ENCODE measurements at places on chromosomes 2 and 18. TPM values are rescaled to one million over a fixed set of nuclear protein-coding genes. Genes with fewer than 3 reads are reported as not detected.

DNA sequence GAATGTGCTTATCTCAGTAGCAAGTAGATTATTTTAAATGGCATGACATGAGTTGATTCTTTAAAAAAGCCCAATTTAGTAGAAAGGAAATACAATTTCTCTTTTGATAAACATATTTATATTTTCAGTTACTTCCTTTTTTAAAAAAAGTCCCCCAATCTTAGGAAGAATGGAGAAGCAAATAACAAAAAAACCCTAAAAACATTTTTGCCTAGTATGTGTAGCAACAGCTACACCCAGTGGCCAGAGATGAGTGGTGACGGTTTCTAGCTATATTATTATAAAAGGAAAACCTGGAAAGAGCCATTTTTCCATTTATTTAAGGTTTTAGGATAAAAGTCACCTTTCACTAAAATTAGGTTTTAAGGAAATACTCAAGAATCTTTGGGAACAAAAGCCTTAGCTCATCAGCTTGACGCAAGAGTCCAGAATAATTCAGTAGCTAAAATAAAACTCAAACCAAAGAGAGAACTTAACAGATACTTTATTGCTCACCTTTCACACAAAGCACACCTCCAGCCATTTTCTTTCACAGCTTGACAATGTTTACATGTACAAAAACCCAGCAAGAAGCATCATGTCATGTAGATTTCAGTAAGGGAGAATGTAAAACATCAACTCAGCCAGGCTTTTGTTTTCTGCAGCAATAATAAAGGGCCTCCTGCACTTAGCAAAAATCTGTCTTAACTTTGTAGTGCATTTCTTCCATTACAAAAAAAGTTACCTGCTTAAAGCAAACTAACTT is 15.7 kb downstream of the FAM98A start:
- no peak for DNase-seq

DNA sequence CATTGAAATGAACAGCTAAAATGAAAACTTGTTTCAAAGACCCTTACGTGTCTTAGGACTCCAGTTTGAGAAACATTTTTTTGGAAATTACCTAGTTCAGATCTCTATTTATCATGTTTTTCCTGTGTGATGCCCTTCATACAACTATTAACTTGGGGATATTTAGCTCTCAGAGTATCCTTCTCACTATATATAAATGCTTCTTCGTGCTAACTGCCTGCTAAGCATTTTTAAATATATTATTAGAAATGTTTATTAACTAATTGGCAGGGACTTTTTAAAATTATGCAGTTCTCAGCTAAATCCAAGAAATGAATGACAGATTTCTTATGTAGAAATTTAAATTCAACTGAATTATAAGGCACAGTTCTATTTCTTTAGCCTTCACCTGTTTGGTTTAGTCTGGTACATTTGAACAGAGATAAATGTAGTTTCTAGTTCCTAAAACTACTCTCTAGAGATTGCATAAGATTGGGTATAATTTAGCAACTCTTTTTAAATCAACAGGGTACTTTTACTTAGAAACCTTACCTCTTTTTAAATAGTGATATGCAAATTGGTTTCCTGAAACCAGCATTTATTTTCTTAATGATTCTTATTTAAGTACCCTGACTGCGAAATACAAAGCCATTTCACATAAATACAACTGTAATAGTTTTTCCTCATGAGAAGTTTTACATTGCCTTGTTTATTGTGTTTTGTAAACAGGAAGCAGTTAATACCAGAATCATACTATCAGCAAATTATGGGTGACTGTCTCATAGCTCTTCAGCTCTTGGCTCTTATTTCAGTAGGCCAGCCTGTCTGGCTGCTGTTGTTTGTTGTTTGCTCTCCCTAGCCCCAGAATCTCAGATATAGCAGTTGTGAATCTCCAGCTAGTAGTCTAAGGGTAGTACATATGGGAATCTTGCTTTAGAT is 140.7 kb downstream of the PTRHD1 start:
- no peak for DNase-seq

DNA sequence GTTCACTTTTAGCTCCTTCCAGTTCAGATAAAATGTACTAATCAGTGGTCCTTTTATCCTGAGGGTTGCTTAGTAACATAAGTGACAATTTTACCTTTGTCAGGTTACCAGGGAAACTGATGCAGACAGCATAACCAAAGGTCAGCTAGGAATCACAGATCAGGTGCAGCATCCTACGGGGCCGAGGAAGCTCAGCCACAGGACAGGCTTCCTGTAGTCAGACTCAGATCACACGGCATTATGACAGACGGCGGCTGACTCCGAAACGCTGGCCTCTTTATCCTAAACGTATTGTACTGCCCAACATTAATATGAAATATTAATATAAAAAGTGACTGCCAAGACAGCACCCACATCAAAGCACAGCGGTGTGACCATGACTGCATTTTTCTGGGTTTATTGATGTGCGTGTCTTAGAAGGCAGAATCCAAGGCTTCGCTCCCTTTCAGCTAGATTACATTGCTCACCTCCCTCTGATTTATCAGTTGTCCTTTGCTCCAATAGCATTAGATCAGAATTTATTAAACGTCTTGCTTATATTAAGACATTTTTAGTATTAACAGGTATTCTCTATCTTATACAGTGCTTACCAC is 444.5 kb downstream of the CMPK2 start:
- DNase-seq, result no peak

DNA sequence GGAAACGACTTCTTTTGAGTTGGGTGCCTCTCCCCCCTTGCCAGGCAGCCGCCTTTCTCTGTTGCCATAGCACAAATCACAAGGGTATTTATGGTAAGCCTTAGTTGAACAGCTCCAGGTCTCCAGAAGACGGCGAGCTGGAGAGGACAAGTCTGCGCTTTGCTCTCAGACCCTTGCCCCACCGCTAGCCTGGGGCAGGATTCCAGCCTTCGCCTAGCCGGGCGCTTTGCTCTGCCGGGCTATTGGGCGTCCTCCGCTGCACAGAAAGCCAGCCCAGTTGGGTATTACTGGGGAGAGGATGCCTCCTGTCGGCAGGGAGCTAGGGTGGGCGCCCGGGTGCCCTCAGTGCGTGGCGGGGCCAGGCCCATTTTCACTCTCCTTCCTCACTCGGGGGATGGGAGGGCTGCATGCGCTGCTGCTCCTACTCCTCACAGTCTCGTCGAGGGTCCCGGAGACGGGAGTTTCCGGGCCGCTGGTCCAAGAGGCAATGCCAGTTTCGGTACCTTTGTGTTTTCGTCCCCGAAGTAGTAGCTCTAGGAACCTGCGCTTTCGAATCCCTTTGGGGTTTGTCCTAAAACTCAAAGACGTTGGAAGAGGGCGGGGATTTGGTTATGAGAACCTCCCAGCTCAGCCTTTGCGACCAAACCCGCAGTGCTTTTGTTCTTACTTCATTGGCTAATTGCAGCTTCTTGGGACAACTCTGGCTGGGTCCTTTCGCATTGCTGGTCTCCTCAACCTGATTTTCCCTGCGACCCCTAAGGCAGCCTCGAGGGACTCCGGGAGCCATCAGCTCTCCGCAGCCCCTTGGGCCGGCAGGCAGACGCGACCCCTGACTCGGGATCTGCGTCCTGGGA is 3.6 kb upstream of the DLX2 start:
- DNase-seq, result no peak

The PHOSPHO2 gene
- 1.3 TPM for polyA plus RNA-seq

GRCh38 chr2:221533299-221533698 is 38.8 kb downstream of the EPHA4 start:
- DNase-seq, result no peak

- DNase-seq, result no peak
Observed at GRCh38 chr2:62185475-62186155, 10.3 kb upstream of the B3GNT2 start.

The MAIP1 gene
- polyA plus RNA-seq, result 15.0 TPM

GRCh38 chr2:190696792-190697398 is 48.0 kb downstream of the NAB1 start:
- DNase-seq, result no peak

The DSG4 gene
- not detected for polyA plus RNA-seq

GRCh38 chr2:190343089-190343535 is 277 bp upstream of the INPP1 start:
- no peak for DNase-seq

The UGGT1 gene
- 49.7 TPM for polyA plus RNA-seq

The ALPP gene
- polyA plus RNA-seq, result not detected

The ABHD1 gene
- 0.10 TPM for polyA plus RNA-seq

DNA sequence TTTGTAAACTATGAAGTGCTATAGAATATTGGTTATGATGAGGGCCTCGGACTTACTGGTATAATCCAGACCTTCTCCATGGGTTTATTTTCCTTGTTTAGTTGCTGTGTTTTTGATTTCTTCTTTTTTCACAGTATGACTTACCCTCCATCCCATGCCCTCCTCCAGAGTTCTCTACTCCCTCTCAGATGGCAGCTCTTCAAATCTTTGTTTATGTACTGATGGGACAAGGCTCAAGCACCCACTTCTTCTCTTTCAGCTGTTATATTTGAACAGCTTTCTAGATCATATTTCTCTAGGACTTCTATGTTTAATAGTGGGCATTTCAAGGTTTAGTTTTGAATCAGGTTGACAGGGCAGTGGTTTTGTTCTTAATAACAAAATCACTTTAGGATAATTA is 43.9 kb downstream of the CLIP4 start:
- DNase-seq, result no peak

Data from AG04450 (cell line).